HEK293T (cell line): ENCODE measurements at places on chromosomes 4 and X.

- DNase-seq: no peak
Observed at GRCh38 chr4:111013846-111014245, 391.0 kb upstream of the PITX2 start.

DNA sequence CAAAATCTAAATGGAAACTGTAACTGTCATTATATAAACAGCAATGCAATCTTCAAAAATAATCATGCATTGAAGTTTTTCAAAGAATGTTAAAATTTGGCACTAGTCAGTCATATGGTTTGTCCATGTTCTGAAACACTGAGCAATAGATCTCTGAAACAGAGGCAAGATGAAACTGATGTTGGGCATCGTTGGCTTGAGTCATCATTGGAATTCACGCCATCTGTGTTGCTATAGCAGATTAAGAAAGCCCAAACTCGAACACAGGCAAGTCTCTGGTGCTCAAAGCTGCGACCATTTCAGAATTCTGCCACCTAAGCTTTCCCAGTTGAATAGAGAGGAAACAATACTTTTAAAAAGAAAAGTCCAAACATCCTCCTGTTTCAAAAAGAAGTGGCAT, 114.1 kb upstream of the PPARGC1A start:
- DNase-seq: no peak

- DNase-seq: no peak
Observed at GRCh38 chrX:130874751-130875150, 28.3 kb downstream of the ENOX2 start.

GRCh38 chrX:100410901-100411801, 1.1 kb upstream of the PCDH19 start:
- DNase-seq: no peak

- no peak for DNase-seq
Observed at GRCh38 chr4:158837527-158838141, 68.8 kb downstream of the FNIP2 start.

DNA sequence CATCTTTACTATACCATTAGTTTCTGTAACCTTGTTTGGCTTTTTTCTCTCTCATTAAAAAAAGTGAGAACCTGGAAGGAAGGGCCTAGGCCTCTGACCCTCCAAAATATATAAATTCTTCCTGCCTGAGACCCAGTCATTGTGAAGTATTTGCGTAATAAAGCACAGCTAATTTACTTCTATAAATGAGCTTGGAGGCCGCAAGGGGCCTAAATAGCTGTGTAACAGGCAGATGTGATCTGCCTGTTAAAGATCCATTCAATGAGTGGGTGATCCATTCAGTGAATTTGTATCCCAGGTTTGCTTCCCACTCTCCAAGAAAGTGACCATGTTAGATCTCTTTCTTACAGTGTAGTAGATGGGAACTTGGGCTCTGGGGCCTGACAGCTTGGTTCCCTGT, 595 bp upstream of the PYURF start:
- DNase-seq: no peak

- no peak for DNase-seq
Observed at GRCh38 chr4:118400356-118400755, 47.6 kb upstream of the PRSS12 start.

- DNase-seq: no peak
Observed at GRCh38 chrX:148995661-148996060, 495.2 kb downstream of the AFF2 start.

DNA sequence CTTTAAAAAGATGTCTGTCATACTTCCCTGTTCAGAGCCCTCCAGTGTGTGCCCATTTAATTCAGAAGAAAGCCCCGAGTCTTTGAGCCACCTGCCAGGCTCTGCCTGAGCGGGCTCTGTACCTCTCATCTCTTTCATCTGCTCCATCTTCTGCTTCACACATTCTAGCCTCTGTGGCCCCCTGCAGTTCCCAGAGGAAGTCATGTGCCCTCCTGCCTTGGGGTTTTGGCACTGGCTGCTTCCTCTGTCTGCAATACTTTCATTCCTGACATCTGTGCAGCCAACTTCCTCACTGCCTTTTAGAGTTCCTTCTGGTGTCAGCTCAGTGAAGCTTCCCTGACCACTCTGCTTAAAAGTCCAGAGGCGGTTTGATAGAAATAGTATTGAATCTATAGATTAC, 6.2 kb upstream of the STK32B start:
- DNase-seq: no peak

DNA sequence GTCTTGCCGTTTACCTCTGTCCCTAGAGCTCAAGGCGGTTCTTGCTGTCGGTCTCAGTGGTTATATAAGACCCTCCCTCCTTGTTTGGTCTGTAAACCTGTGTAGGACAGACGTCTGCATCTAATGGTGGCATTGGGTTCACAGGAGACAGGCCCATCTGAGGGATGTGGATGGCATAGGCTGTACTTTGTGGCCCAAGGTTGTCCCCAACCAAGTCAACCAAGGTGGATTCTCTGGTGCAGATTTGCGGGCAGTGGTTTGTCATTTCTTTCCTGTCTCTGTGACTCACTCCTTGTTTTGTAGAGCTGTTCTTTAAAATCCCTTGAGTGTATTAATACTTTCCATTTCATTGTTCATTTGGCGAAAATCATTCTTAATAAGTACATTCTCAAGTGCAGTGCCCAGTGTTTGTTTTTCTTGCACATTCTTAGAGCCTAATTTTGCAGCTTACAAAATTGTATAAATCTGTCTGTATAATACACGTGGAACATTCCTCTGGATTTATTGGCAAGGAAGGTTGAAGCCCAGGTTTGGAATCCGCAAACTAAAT, 68.0 kb upstream of the TLR2 start:
- DNase-seq: no peak

GRCh38 chr4:121070274-121070673, 2.1 kb downstream of the NDNF start:
- DNase-seq: peak; percentile 17

DNA sequence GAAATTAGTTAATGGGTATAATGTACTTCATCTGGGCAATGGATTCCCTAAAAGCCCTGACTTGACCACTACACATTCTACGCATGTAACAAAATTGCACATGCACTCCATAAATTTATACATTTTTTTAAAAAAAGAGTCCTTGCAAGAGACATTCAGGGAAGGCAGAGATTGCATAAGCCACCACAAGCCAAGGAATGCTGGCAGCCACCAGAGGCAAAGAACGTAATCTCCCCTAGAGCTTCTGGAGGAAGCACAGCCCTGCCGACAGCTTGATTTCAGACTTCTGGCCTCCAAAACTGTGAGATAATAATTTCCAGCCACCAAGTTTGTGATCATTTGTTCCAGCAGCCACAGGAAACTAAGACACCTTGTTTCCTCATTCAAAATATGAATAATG, 185.6 kb upstream of the GALNT7 start:
- no peak for DNase-seq

GRCh38 chrX:42087960-42088359, 164.6 kb upstream of the CASK start:
- DNase-seq: no peak

GRCh38 chr4:182969651-182970279, 52.6 kb upstream of the DCTD start:
- no peak for DNase-seq

DNA sequence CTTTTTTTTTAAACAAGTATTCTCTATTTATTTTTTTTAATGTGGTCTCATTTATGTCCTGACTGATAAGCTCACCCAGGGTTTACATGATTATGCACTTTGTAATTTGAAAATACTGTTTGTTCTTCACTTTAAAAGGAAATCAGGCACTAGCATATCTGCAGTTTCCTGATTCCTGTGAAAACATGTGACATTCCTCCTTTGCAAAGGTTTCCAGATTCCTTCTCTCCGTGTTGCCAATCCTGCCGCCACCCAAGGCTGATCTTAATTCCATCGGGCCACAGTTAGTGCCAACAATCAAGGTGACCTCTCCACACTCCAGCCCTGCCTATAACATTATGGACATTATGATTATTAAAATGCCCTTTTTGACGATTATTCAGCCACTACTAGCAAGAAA, 225.4 kb downstream of the PCDH7 start:
- no peak for DNase-seq

GRCh38 chrX:149131774-149132173, 373.3 kb downstream of the IDS start:
- no peak for DNase-seq

GRCh38 chr4:75698162-75698962, 25.2 kb upstream of the G3BP2 start:
- no peak for DNase-seq

DNA sequence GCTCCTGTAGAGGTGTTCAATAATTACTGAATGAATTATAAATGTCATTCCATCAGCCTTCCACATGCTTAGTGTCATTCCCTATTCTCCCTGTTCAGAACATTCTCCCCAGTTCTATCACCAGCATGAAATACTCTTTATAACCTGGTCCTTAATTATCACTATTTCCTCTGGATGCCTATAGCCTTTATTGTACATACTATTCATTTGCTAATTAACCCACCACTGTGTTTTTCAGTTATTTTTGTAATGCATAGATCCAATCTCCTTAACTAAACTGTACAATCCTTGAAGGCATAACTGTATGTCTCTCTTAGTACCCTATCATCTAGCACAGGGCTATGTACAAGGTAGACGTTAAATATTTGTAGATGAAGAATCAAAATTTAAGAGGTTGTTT, 1.2 kb downstream of the ABCB7 start:
- DNase-seq: no peak

DNA sequence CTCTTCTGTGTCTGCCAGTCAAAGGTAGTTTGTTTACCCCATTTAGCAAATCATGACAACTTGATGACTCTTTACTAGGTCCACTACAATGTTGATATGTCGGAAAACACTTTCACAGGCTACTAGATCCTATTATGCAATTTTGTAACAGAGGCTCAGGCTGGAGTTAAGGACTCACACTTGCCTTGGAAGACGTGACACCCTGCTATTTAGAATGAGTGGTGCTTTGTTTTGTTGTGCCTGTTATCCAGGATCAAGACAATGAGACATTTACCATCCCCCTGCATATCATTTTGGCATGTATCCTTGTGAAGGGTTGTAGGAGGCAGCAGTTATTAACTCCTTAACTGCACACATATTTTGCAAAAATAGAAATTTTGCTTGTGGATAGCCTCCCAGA, 263.7 kb downstream of the IL1RAPL1 start:
- no peak for DNase-seq

- no peak for DNase-seq
Observed at GRCh38 chr4:75099321-75099720, 166.4 kb downstream of the PARM1 start.

DNA sequence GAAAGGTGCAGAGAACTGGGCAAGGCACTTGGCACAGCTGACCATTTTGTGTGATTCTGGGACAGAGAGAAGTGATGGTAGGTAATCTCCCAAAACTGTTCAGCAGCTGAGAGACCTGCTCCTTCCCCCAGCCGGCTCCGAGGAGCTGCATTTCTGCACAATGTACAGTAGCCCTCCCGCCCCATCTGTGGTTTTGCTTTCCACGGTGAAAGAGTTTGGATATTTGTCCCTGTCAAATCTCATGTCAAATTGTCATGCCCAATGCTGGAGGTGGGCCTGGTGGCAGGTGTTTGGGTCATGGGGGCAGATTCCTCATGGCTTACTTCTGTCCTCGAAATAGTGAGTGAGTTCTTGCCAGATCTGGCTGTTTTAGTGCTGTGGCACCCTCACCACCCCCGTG, 90.5 kb upstream of the CD99 start:
- no peak for DNase-seq

- no peak for DNase-seq
Observed at GRCh38 chr4:54596201-54596600, 61.6 kb upstream of the KIT start.

DNA sequence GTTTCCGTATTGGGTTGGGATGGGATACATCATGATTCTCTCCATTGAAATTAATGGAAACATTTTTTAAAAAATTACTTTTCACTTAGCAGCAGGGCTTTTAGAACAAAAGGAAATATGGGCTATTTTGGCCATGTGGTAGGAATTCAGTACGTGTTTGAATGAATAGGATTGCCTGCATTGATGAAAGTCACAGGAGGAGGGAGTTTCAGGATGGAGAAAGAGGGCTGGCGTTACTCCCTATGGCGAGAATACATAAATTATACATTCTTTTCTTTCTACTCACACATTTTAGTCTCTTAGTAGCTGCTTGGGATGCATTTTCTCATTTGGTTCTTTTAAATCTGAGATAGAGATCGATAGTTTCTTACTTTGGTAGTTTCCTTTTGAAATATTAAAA, 100.3 kb upstream of the PDHA1 start:
- DNase-seq: no peak
